KBM-7 (cell line): ENCODE measurements at places on chromosomes 2 and 18.

DNA sequence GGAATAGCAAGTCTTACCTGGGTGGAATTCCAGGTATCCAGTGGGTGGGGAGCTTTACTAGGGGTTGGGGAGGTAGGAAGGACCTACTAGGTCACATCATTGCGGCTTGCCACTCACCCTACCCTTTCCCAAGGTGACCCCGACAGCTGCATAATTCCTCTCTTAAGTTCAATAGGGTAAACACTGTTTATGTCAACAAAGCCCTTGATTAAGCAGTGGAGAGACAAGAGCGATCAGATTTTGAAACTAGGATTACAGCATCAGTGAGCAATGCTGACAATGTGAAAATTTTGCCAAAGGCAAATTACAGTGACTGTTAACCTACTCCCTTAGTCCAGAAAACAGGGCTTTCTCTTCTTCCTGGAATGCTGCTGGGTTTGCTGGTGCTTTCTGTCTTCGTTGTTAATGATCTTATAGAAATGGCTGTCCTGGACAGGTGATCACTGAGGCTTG is 14.5 kb downstream of the SLC19A3 start:
- DNase-seq, result no peak

DNA sequence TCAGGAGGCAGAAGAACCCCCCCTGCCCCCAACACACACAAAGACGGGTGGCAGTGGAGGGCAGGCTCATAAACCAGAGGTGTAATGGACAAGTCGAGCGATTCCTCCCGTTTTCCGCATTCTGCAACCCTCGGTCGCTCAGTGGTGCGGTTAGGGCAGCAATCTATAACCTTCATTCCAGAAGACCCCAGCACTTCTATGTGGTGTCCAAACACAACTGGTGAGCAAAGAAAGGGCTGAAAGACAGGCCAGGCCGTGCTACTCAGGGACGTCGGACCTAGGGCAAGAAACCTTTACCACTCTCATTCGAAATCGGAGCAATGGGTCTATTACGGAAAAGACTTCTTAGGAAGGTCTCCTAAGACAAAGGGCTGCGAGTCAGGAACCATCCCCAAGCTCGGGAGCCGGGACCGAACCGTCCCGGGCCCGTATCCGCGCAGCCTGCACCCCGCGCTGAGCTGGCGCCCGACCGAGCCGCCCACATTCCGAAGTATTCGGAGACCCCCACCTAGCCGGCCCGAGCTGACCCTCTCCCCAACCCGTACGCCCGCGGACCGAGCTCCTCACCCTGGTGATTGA is 568 bp downstream of the ARL5A start:
- DNase-seq, result peak; percentile 42

DNA sequence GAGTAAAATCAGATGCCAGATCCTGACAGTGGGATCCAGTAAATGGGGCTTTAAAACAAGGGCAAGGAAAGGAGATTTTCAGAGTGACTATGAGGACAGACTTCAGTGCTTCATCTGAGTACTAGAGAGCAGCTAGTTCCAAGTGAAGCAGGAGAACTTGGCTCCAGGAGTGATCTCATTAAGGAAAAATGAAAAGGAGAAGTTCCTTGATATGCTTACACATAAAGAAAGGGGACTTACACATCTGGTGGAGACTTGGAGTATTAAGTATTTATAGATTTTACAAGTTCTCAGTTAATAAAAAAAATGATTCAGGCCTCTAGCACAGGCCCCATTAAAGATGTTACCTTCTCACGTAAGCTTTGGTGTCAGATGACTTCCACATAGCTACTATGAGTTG is 105.8 kb downstream of the ICOS start:
- no peak for DNase-seq

- no peak for DNase-seq
These were observed 51.6 kb upstream of the FHL2 start for GRCh38 chr2:105450471-105450870.
